ENCODE measurements at places on chromosomes 6 and 20.

DNA sequence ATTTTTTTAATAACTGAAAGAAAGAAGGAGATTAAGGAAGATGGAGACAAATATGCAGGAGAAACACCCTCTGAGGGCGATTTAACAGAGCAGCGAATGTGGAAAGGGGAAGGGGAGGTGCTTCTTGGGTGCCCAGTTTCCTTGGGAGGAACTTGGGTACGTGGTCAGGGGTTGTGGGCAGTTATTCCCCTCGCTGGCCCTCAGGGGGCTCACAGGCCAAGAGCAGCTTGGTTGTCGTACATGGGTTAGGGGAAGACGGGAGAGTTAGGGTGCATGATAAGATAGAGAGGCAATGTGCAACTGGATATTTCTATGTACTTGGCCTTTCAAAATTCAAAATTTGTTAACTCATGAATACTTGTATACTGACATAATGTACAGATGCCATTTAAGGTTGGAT is 7.0 kb upstream of the TUBB2A start:
- no peak for DNase-seq

DNA sequence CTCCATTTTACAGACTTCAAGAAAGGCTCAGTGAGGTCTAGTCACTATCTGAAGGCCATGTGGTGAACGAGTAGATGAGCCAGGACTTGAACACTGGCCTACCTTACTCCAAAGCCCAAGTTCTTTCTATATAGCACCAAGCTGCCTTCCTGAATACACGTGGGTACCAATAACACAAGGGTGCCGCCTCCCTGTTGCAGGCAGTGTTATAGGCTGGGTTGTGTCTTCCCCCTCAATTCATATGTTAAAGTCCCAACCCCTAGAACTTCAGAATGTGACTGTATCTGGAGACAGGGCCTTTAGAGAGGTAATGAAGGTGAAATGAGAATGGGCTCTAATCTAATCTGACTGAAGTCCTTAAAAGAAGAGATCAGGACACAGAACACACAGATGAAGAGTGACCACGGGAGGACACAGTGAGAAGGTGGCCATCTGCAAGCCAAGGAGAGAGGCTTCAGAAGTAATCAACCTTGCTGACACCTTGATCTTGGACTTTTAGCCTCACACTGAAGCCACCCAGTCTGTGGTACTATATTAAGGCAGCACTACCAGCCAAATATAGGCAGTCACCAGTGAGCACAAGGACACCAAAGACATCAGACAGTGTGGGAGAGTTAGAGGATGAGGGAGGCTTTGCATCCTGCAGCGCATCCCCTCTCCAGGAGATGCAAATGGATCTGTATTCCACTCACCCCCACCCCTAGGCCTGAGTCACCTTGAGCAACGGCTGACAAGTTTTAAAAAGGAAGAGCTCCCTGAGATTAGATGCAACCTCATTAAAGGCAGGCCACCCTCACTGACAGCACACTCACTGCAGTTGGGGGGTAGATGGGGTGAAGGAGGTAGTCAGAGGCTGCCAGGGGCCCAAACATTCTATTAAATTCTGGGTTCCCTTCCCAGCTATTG is 40.9 kb upstream of the LYRM2 start:
- no peak for DNase-seq

DNA sequence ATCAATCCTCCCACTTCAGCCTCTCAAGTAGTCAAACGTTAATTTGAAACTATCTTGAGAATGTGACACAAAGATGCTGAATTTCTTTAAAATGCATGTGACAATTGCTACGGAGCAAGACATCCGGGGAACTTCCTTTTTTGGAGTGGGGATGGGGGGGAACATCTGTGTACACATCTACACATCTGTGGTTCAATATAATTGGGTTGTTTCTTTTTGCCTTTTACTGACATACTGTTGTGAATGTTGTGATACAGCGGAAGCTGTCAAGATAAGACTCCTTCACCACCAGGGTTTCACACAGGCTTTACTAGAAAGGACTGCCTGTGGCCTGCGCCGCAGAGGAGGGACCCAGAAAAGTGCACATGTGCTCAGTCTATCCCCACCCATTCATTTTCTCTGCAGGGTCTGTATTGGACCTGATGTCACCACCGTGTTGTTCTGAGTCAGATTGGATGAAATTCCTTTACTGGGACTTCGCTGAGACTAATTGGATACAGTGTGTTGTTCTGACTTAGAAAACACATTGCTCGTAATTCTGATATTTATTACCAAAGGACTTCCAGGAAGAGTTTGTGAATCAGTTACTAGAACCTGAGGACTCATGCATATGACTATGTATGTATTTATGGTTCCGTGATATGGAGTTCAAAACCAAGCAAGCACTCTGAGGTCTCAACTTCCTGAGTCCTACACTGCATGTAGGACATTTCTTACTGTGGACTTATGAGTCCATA is 98.7 kb upstream of the SGK1 start:
- DNase-seq: no peak

- no peak for DNase-seq
Measured at GRCh38 chr6:153392156-153392555, 261.1 kb upstream of the RGS17 start.
